Stimulated activated CD8-positive, alpha-beta memory T cell treated with anti-CD3 and anti-CD28 coated beads, Interleukin-4, amount 100 ng/mL, for 1 hour (primary cell): ENCODE measurements at places on chromosomes 1 and 21.

DNA sequence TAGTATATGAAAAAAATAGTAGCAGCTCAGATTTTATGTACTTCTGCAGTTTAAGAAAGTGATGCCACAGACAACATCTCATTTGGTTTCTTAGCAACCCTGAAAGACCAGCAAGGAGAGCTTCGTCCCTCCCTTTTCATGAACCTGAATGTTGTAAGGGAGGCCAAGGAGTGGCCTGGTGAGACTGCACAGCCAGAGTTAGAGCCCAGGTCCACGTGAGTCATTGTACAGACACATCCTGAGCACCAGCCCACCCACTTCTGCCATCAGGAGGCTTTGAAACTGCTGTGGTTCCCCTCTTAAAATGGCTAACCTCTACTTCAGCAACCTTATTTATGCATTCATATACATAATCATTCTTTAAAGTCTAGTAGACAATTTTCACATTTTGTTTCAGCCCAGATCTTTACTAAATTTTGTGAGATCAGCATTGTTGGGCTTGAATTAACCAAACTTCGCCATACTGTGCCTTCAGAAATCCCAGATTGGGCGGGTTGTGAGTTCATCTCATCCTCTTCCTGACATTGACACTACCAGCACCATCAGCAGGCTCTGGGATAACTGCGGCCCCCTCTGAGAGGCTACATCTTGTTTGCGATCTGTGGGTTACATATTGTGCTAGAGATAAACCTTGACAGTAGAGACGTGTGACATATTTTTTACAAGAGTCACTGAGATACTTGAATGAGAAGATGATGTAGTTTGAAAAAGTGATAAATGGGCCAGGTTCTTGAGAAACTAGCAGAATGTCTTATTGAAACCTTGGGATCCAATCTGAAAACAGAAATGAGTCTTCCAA, 106.7 kb downstream of the CAMTA1 start:
- no peak for DNase-seq

DNA sequence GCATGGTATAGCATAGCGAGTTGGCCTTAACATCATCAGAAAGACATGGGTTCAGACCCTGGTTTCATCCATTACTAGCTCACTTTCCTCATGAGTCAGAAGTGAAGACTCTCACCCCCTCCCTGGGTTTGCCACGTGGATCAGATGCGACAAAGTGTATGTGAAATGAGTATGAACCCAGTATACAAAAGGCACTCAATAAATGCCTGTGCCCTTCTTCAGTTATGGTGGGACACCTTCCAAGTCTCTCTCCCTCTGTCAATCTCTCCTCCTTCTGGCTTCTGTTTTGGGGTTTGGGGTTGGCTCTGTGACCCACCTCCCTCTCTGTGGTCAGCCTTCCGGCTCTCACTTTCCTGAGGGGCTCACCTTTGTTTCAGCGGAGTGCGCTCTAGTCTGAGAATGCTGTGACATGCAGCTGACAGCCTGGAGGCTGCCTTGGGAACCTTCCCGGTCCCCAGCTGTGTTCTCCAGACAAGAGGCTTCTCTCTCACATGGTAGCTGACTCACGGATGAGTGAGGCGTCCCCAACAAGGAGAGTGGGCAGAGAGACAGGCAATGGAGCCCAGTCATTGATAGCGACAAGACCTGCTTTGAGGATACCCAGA, 155.0 kb upstream of the EDN2 start:
- no peak for DNase-seq

- DNase-seq, result no peak
Observed at GRCh38 chr1:176560681-176561080, 97.7 kb downstream of the PAPPA2 start.

- no peak for DNase-seq
Observed at GRCh38 chr21:25508364-25508763, 98.9 kb downstream of the MRPL39 start.

- no peak for DNase-seq
Observed at GRCh38 chr1:38293567-38293966, 247.0 kb upstream of the POU3F1 start.

DNA sequence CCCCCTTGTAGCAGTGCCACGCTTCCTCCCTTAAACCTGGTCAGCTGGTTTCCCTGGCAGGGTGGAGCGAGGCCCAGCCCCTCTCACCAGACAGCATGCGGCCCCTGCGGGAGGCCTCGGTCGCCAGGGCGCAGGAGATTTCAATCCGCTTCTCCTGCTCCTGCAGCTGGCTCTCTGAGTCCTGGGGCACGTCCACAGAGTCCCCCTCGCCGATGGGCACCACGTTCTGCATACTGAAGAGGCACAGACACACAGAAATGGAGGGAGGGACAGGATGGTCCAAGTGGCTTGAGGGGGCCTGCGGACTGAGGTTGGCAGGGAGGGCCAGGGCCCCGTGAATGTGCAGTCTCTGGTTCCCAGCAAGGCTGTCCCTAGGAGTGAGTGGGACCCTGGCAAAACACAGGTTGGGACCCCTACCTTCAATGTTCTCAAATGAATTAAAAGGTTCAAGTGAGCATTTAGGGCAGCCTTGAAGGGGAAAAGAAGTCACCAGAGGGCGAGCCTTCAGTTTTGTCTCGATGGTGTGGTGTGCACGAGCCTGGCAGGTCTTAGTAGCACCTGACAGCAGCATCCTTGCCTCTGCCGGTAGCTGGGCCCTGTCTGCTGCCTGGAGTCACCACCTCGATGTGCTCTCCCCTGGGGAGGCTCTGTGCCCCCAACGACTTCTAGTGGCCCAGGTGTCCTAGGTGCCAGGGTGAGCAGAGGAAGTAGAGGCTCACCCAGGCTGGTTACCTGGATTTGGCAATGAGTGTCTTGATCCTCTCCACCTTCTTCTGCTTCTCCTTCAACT, 14.4 kb upstream of the GOLT1A start:
- no peak for DNase-seq

- DNase-seq, result no peak
Observed at GRCh38 chr1:119742202-119742601, 26.5 kb downstream of the HMGCS2 start.

GRCh38 chr1:110003747-110004428, 19.3 kb downstream of the AHCYL1 start:
- DNase-seq, result no peak

GRCh38 chr1:106754957-106755356, 301.5 kb upstream of the PRMT6 start:
- no peak for DNase-seq

DNA sequence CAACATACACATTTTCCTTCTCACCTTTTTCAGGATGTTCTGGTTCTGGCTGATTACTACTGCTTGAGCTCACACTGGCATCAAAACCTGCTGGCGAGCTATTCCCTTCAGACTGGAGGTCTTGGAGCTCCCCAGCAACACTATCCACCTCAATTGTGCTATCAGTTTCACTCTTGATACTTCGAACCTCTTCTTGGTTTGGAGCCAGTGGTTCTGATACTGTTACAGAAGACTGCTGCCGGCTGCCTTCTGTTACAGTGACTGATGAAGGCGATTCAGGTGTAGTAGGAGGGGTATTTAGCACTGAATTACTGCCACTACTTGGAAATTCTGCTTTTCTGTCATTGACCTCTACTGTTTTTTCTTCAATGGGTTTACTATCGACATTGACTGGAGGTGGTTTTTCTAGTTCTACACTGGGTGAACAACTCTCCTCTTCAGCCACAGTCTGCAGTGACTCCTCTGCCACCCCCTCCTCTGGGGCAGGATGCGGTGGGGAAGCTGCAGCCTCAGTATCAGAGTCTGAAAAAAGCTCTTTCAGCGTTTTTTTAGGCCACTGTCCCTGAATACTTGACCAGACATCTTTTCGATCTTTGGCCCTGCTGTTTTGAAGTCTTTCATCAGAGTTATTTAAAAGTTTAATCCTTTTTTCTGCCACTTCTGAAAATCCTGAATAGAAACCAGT, 20.7 kb upstream of the RBM34 start:
- DNase-seq, result no peak

- no peak for DNase-seq
Observed at GRCh38 chr1:116981521-116982037, 20.0 kb upstream of the CD101 start.

- no peak for DNase-seq
Observed at GRCh38 chr1:183075861-183076260, 52.6 kb downstream of the LAMC1 start.

DNA sequence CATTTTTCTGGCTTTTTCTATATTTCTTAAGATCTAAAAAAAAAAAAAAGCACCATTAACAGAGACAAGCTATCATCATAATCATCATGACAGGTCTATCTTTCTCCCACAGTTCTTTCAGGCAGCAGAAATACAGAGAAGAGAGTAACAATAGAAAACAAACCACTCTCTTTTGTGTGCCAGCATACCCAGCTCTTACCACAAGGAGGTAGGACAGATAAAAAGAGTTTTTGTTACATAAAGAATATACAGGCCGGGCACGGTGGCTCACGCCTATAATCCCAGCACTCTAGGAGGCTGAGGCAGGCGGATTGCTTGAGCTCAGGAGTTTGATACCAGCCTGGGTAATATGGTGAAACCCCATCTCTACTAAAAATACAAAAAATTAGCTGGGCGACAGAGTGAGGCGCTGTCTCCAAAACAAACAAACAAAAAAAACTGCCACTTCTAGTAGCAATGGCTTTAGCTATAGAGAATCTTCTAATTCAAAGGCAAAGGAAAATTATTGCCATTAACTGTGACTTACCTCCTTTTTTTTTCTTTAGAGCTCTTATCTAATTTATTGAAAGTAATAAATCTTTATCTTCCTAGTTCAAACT, 39.7 kb downstream of the ANKRD13C start:
- DNase-seq, result no peak

DNA sequence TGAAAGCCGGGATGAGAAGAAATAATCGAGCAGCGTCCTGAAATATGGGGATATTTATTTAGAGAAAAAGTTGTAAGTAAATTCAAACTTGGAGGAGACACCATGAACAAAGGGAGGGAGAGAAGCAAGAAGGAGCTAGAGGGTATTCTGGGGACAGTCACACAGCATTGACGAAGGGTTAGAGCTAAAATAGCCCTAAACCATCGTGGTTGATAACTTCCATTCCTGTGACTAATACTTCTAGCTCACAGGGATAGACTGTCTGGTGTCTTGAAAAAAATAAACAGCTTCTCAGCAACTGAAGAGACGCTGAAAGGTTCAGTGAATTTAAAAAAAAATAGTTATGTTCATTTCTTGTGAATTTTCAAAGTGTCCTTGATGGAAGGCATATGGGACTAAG, 86.7 kb downstream of the LRRC53 start:
- DNase-seq, result no peak

GRCh38 chr1:243471026-243471685, 215.3 kb downstream of the SDCCAG8 start:
- DNase-seq, result no peak

DNA sequence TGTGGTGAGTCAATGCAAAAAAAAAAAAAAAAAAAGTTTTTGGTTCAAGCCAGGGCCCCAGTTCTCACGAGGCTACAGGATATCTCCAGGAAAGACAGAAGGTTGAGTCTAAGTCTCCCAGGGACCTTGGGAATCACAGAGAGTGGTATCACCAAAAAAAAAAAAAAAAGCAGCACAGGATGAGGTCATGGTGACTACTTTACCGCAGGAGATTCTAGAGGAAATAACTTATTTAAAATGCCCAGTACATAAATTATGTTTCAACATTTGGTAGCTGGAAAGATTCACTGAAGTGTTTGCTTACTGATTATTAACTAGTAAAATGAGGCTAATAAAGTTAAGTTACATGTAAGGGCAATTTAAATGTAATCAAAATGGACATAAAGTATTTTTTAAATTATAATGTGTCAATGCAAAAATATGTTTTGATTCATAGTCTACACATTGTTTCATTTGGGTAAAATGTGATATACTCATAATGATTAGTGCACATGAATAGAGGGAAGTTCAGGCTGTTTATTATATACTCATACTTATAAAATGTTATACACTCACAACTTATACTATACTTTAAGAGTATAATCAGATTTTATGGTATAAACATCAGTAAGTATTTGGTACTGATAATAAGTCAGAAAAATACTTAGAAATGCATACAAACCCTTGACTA, 84.1 kb downstream of the PLPPR5 start:
- no peak for DNase-seq

GRCh38 chr21:39453571-39454179, 1.9 kb downstream of the SH3BGR start:
- no peak for DNase-seq

DNA sequence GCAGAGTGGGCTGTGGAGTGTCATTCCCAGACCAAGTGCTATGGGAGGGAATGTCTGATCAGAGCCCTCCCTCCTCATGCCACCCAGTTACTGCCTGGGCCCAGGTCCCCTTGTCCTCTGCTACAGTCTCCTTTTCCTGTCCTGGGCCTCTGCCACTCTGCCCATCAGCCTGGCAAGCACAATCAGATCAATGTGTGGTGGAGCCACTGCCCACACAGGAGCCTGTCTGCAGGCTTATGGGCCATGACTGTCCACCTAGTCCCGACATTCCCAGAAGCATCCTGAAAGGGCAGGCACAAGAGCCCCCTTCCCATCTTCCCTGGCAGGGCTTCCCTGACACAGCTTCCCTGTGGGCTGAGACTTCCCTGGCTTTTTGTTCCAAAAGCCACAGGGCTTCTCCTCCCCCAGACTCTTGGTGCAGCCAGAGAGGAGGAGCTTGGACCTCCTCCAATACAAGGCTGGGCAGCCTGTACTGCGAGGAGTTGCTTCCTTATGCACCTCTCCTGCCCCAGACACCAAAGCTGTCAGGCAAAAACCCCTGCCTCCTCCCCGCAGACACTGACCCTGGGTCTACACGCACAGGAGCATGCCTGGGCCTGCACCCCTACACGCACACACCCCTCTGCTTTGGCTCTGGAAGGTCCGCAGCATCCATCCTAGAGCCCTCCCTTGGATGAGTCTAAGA, 29.2 kb upstream of the CNTN2 start:
- no peak for DNase-seq

DNA sequence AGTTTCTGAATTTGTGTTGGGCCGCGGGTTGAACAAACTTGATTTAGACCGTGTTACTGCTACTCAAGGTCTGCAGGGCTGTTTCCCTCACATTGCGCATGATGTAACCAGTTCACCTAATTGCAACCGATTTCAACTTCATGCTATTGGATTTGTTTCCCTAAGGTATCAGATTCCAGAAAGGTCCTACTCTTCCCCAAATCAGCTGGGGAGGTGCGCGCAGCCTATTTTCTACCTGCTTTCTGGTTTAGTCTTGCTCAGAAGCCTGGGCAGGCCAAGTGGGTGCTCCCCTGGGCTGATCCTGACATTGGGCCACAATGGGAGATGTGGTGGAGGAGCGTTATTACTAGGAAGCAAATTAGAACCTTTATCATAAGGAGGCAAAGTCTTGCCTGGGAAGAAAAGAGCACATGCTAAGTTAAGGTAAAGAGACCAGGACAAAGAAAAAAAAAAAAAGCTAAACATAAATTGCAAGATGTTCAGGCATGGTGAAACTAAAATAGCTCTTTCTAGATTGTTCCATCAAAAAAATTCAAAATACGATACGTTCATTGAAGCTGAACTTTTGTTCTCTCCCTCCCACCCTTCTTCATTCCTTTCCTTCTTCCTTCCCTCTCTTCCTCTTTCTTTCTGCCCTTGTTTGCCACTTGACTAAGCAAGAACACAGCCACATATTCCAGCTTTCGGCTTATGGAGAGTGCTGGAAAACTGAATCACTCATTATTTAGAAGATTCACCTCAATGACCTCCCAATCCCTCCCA, 28.8 kb upstream of the TARBP1 start:
- DNase-seq, result no peak

- peak; percentile 35 for DNase-seq
Observed at GRCh38 chr1:156608981-156609380, 7.7 kb upstream of the GPATCH4 start.

- no peak for DNase-seq
Observed at GRCh38 chr1:63982201-63982600, 208.4 kb downstream of the ROR1 start.

- DNase-seq, result no peak
Observed at GRCh38 chr1:101238031-101238628, 1.3 kb downstream of the S1PR1 start.

GRCh38 chr1:203444171-203444576, 31.4 kb upstream of the PRELP start:
- DNase-seq, result no peak
